Activated CD4-positive, alpha-beta T cell treated with anti-CD3 and anti-CD28 coated beads, Interleukin-2, Interleukin-4, amounts not matched to agents 100 ng/mL and 50 ng/mL, durations not matched to agents 16 hours and 8 hours (primary cell): ENCODE measurements at places on chromosomes 12 and 14.

- no peak for DNase-seq
These were observed 54.2 kb upstream of the JDP2 start for GRCh38 chr14:75373616-75374015.

DNA sequence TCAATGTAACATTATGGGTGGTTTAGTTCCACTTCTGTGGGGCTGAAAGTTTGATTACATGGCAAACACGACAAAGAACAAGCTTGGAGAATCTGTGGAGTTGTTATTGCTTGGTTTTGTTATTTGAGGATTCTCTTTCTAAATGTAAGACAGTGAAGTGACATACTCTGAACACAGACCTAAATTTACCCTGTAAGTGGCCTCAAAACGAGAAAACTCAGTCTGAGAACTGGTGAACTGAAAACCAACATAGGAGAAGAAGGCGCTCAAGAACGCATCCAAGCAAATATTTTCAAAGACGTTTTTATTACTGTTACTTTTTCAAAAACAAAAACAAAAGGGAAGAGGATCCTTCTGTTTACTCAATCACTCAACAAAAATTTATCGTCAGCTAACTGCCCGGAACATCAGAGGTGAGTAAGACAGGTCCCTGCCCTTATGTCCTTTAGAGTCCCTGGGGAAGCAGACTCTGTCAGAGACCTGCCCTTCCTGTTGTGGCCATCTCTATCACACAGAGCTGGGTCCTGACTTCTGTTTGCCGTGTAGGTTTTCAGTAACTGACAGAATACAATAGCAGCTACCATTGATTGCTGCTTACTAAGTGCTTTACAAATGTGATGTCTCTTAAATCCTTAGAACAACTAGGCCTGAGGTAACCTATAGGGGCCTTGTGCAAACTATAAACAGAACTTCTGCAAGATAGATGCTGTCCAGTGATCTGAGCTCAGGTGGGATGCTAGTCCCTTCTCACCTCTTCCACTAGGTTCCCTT lies 79.3 kb upstream of the C12orf71 start:
- DNase-seq: no peak

DNA sequence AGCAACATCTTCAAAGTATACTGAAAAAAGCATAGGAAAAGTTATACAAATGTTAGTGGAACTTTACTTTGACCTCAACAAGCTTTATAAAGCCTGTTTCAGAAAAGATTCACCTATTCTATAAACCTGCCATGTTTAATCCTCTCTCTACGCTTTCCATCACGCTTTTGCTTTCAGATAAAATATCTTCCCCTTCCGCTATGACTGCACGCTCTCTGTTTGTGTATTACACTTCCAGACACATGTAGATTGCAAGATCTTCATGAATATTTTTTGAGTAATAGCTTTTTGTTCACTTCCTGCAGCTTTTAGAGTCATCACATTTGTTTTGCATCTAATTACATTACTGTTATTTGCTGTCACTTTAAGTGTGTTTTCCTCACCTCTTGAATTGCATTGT lies 271.4 kb downstream of the RASSF9 start:
- no peak for DNase-seq

- DNase-seq: no peak
These were observed 176.5 kb downstream of the ZFP36L1 start for GRCh38 chr14:68616221-68616902.

DNA sequence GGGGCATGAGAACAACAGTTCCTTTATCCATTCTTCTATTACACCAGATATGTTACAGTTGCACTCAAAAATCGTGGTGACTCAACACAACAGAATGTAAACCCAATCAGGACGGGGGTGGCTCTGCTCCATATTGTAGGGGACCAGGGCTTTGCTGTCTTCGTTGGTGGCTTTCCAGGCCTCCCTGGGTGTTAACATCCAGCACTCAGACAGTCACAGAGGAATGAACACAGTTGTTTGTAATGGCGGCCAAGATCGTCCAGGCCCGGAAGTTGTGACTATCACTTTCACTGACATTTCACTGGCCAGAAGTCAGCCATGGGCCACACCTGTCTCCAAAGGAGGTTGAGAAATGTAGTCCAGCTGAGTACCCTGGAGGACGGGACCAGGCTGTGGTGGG lies 204.1 kb downstream of the CACNA1C start:
- DNase-seq: no peak

DNA sequence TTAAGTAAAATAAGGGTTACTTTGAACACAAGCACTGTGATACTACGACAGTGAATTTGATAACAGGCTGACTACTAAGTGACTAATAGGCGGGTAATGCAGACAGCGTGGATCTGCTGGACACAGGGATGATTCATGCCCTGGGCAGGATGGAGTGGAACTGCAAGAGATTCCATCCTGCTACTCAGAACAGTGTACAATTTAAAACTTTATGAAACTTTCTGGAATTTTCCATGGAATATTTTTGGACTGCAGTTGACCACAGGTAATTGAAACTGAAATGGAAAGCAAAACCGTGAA lies 46.0 kb downstream of the YEATS4 start:
- no peak for DNase-seq

DNA sequence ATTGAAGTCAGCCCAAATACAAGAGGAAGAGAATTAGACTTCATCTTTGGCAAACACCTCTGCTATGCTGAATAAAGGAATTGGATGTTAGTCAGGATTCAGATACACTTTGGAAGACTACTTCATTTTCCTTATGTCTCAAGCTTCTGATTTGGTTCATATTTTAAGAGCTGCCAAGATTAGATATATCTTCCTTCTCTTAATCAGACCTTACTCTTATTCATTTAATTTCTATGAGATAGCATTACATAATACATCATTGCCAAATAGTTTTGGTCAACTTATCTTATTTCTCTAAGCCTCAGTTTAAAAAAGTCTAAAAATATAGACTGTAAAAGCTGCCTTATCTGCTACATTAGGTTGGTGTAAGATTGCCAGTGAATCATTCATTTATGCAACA lies 330.6 kb upstream of the NAV3 start:
- DNase-seq: no peak

- no peak for DNase-seq
These were observed 350.1 kb downstream of the CCDC91 start for GRCh38 chr12:28540324-28540714.
